ENCODE measurements at places on chromosomes 16 and 17.

DNA sequence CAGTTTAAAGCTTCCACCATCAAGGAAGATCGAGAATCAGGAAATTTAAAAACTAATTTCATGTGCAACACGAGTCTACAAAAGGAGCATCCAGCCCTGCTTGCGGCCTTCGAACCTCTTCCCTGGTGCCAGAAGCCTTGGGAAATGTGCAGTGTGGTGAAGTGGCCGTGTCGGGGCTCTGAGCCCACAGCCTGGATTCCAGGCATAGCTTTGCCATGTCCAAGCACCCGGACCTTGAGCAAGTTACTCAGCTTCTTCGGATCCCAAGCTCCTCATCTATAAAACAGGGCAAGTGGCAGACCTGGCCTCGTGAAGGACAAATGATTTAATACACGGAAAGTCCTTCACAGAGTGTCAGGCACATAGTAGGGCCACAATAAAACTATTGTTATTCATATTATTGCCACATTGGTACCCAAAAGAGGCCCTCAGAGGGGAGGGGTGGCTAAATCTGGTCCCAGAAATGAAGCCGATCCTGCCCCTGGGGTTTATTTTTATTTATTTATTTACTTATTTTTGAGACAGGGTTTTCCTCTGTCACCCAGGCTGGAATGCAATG lies 34.8 kb downstream of the COTL1 start:
- DNase-seq = no peak

DNA sequence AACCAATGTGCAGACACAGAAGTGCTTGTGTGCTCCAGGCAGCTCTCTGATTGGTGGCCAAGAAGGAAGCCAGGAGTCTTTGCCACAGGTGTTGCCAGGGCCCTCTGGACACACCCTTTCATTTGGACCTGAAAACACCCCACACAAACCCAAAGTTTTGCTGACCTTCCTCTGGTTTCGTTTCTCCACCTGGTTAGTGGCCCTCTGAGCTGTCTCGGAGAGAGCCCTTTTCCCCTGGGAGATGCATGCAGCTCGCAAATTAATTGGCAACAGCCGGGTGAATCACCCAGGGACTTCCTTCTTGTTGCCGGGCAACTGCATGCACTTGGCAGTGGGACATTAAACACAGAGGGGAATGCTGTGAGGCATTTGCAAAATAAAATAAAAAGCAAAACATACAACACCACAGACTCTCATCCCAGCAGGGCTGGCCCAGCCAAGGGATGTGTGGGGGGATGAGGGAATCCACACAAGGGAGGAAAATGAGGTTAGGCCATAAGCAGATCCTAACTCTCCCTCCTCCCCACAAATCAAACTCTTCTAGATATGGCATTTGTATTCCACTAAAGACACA lies 286.6 kb downstream of the SOX9 start:
- DNase-seq = peak; percentile 37

DNA sequence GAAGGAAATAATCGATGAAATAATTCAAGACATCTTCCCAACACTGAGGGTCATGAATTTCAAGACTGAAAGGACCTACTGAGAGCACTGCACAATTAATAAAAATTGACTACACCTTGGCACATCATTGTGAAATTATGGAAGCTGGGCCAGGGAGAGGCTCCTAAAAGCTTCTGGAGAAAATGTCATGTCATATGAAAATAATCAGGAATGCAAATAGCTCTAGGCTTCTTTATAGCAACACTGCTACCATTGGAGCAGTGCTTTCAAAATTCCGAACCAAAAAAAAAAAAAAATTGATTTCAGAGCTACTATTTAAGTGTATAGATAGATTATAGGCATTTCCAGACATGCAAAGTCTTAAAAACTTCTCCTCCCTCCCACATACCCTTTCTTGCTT lies 6.4 kb upstream of the ALOX15B start:
- DNase-seq = no peak

DNA sequence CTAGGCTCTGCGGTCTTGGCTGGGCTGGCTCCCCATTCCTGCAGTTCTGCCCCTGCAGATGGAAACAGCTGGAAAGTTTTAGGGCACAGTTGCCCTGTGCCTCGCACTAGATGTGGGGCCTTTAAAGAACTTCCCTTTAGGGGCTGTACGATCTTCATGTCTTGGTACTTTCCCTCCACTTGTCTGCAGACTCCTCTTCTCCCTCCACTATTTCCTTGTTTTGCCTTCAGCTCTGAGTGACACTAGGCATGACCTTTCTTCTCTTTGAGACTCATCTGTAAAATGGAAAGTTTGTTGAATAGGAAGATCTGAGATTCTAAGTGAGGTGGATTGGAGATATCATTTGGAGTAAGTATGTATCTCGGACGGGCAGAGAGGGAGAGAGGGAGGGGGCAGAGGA lies 6.3 kb upstream of the TAC4 start:
- no peak for DNase-seq

DNA sequence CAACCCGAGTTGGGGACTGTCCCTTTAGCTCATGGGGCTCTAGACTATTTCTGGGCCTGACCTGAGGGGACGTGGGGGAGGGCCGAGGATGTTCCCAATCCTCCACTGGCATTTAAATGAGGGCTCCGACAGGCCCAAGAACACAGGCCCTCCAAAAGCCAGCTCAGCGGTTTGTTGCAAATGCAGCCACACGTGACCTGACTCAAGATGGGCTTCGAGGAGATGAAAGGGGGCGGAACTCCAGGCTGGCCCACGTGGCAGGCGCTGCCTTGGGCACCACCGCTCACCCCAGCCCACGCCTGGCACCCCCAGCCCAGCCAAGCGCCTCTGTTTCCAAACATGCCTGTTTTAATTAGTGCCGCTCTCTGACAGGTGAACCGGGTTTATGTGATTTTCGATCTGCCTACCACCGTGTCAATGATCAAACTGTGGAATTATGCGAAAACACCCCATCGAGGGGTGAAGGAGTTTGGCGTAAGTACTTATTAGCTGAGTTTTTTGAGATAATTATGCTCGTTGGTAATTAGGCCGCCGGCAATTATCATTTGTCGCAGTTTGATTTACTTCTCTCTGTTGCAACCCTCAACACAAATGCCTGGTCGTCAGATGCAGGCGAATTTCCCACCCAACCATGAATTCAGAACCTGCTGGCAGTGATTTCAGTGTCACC lies 226.7 kb downstream of the KATNIP start:
- DNase-seq = no peak

GRCh38 chr16:3952737-3953131 lies 72.2 kb upstream of the CREBBP start:
- no peak for DNase-seq

DNA sequence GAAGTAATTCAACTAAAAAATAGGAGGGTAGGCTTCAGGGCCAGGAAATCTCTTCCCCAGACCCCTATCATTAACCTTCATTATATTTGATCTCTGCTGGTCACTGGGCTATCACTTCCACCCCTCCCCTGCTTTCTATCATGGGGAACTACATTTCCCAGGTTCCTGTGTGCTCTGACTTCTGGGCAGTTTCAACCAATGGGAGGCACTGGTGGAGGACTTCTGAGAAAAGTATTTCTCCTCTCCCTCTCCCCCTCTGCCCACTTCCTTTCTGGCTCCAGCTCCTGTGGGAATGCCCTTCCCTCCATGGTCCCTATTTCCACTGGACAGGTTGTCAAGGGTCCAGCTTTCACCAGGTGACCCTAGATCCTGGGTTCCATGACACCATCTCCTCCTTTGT lies 364.4 kb downstream of the C16orf95 start:
- DNase-seq = no peak

- no peak for DNase-seq
Observed at GRCh38 chr17:49935526-49936210, 33.3 kb upstream of the DLX4 start.

DNA sequence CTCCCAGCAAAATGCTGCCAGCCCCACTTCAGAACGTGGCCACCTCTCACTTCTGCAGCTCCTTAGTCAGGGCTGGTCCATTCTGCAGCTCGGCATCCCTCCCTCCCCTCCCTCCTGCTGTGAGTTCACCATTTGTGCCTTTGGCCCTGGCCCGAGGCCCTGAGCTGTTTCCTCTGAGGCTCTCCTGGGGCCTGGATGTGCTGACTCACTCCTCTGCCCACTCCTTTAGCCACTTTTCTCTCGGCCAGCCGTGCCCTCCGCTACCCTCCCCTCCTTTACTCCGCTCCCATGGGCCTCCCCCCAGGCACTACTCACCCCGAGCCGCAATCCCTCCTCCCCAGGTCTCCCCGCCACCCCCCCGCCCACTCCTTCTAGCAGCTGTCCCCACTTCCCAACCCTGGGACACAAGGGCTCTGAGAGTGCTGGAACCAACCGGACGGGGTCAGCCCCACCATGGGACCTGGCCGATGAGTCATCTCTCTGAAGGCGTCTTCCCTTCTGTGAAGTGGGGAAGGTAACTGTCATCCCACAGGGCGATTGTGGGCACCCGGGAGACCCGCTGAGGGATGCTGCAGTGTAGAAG lies 11.5 kb downstream of the KCNG4 start:
- no peak for DNase-seq

GRCh38 chr16:81676883-81677737 lies 102.0 kb upstream of the PLCG2 start:
- DNase-seq = no peak

DNA sequence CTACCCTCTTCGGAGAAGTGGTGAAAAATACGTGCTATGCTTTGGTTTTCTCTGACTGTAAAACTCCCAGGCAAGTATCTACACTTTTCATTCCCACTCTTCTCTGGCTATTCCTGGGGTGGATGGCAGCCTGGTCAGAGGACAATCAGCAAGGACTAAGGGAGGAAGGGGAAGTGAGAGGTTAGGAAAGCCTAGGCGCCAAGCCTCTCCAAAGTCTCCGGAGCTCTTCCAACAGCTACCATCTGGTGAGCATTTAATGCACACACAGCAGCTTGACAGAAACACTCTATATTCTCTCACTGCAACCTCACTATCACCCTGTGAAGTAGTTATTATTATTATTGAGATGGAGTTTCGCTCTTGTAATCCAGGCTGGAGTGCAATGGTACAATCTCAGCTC lies 65.1 kb downstream of the WSCD1 start:
- no peak for DNase-seq

GRCh38 chr16:62105244-62105643 lies 69.0 kb upstream of the CDH8 start:
- no peak for DNase-seq

- no peak for DNase-seq
Observed at GRCh38 chr17:14446825-14447224, 145.9 kb downstream of the HS3ST3B1 start.
